ENCODE measurements at places on chromosomes 1 and 21. TPM values are rescaled to one million over a fixed set of nuclear protein-coding genes. Genes with fewer than 3 reads are reported as not detected.

NMNAT1 gene
- total RNA-seq, result 5.9 TPM

CCDC190 gene
- total RNA-seq, result not detected

BARHL2 gene
- total RNA-seq, result not detected

SSBP3 gene
- total RNA-seq, result 69.2 TPM

BNIPL gene
- 2.6 TPM for total RNA-seq

AMY1C gene
- total RNA-seq, result not detected

SNRNP40 gene
- total RNA-seq, result 52.8 TPM

AVPR1B gene
- total RNA-seq, result 0.12 TPM

CYP2J2 gene
- 0.66 TPM for total RNA-seq

MMEL1 gene
- 0.80 TPM for total RNA-seq

PEAR1 gene
- 0.28 TPM for total RNA-seq

ZBTB8B gene
- total RNA-seq, result 0.03 TPM

TMEM61 gene
- total RNA-seq, result not detected

FAF1 gene
- total RNA-seq, result 50.3 TPM

S100B gene
- 0.49 TPM for total RNA-seq

WRAP73 gene
- 44.9 TPM for total RNA-seq

LCE2C gene
- total RNA-seq, result not detected

ARHGEF11 gene
- total RNA-seq, result 34.1 TPM

SLC1A7 gene
- 0.14 TPM for total RNA-seq

IL20 gene
- total RNA-seq, result not detected

GRHL3 gene
- total RNA-seq, result not detected

ATP1A2 gene
- total RNA-seq, result 0.26 TPM

FCGR1A gene
- total RNA-seq, result not detected

PGLYRP4 gene
- total RNA-seq, result not detected

BSND gene
- total RNA-seq, result not detected

TMPRSS2 gene
- total RNA-seq, result not detected

UCHL5 gene
- 27.1 TPM for total RNA-seq

OVAAL gene
- total RNA-seq, result not detected

HFM1 gene
- not detected for total RNA-seq

MNDA gene
- total RNA-seq, result 0.35 TPM

PTCH2 gene
- 1.0 TPM for total RNA-seq

CD5L gene
- total RNA-seq, result not detected

INSRR gene
- total RNA-seq, result not detected

DIRAS3 gene
- not detected for total RNA-seq

IL24 gene
- not detected for total RNA-seq

ANGPTL3 gene
- total RNA-seq, result not detected

KRTAP6-2 gene
- total RNA-seq, result not detected

REN gene
- total RNA-seq, result not detected

Measured in T-cell (primary cell).